ENCODE measurements at places on chromosomes 4 and X.

DNA sequence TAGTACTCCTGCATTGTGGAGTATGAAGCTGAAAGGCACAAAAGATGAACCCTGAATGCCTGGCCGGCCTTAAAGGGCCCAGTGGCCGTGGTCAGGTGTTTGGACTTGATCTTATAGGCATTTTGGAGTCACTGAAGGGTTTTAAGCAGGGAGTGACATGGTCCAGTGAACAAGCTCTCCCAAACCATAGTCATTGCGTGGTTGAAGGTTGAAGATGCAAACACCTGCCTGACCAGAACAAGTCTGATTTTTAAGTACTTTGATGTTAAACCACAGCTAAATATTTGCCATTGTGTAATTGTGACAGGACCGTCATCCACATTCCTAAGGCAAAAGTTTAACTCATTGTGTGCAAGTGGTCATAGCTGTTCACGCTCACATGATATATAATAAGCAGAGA, 3.3 kb downstream of the STK32B start:
- DNase-seq, result no peak

GRCh38 chr4:84495794-84496261, 3.3 kb downstream of the NKX6-1 start:
- DNase-seq, result no peak

DNA sequence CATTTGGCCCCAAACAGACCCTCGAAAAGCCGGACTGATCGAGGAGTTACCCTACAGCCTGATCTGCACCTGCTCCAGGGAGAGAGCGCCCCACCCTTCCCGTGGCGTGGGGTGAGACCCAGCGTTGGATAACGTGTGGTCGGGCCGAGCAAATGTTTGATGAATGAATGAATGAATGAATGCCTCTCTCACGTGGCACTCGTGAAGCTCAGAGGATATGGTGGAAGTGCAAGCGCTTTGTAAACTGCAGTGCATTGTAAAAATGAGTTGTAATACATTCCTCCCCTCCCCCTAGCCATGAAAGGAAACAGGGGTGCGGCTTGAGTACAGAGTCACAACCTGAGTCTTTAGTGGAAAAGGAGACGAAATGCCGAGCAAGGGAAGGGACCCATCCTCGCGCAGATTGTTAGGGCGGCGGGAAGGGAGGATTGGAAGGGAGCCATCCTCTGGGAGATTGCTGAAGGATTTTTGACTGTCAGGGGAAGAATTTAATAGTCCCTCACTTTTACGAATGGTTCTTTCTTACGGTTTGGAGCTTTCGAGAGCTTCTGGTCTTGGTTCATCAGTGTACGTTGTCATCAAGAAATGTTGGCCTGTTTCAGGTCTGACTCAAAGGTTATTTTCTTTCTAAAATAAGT, 772 bp upstream of the FBXW7 start:
- peak; percentile 85 for DNase-seq

GRCh38 chr4:173703021-173703420, 173.0 kb upstream of the HAND2 start:
- no peak for DNase-seq

GRCh38 chr4:185201977-185202962, 1.5 kb downstream of the CFAP97 start:
- peak; percentile 64 for DNase-seq

DNA sequence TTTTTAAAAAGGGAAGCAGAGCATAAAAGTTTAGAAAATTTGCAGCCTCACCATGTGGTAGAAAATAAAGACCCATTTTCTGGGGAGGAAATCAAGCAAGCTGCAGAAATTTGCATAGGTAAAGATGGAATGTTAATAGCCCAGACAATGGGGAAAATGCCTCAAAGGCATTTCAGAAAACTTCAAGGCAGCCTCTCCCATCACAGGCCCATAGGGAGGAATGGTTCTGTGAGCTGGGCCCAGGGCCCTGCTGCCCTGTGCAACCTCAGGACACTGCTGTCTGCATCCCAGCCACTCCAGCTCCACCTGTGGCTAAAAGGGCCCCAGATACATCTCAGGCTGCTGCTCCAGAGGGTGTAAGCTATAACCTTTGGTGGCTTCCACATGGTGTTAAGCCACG, 137.9 kb downstream of the INPP4B start:
- DNase-seq, result no peak

DNA sequence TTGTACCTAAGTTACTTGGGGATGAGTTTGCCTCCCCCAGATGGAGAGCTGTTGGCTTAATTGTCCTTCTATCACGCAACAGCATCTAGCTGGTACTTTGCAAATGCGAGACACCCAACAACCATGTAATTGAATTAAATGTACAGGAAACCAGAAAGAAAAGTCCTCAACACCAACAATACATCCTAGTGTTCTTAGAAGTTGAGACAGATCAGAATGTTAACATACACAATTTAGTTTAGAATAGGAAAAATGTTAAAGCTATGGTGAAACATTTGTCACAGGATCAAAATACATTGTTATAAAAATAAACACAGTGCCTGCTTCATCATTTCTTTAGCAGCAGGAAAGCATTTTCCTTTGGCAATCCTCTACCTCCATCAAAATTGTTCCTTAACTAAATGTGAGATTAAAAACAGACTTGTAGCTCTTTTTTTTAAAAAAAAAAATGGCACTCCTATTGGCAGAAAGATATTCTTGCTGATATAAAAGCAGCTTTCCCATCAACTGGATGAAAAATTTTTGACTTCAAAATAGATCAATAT, 163.1 kb upstream of the MID1 start:
- DNase-seq, result no peak

DNA sequence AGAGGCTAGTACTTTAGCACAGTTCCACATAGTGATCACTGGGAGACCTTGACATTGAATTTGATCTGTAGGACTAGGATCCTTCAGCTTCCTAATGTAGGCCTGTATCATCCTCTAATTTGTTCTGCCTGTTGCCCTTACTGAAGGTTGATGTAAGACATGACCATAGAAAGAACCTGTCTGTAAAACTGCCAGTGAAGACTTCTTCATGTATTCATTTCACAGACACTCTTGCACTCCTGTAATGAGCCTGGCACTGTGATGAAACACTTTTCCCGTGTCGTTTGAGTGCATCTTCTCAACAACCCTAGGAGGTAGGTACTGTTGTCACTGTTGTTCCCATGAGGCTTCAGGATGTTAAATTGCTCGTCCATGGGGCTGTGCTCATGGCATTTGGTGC, 14.7 kb downstream of the RAB9A start:
- no peak for DNase-seq

GRCh38 chr4:140151699-140152012, 2.3 kb downstream of the MAML3 start:
- DNase-seq, result peak; percentile 77

DNA sequence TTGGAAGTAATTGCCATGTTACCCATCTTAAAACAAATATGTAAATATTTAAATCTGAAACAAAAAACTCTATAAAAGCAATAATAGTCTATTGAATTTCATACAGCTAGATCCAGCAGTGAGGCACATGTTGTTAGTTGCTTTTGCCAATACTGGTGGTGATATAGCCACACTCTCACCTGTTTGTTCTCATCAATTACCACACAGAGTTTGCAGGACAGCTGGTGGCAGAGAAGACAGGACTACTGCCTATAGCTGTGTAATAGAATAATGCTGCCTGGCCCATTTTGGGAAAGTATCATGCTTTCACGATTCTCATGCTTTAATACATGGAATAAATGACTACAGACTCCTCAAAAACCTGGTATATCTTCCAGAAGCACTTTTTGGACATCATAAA, 3.7 kb upstream of the PRR32 start:
- DNase-seq, result no peak

GRCh38 chr4:31234494-31234893, 514.3 kb downstream of the PCDH7 start:
- no peak for DNase-seq

- DNase-seq, result no peak
Measured at GRCh38 chr4:4289597-4289940, 385 bp downstream of the LYAR start.

All from activated naive CD4-positive, alpha-beta T cell treated with anti-CD3 and anti-CD28 coated beads, Interleukin-2, amount 10 ng/mL, durations not matched to agents 7 days and 5 days (primary cell).